Suprapubic skin (tissue), 4 donors: ENCODE measurements at places on chromosomes 7 and 10.

DNA sequence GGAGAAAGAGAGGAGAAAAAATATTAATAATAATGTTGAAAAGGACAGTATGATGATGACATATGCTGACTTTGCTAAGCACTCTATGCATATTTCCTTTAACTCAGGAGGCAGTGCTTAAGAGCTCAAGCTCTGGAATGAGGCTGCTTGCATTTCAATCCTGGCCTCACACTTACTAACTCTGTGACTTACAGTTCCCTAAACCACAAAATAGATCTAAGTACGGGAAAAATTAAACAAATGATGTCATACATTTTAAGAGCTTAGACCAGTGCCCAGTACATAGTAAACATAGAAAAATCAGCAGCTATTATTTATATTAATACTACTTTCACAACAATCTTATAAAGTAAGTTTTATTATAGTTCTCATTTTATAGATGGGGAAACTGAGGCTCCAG is 61.3 kb downstream of the GFRA1 start:
- DNase-seq = no peak

DNA sequence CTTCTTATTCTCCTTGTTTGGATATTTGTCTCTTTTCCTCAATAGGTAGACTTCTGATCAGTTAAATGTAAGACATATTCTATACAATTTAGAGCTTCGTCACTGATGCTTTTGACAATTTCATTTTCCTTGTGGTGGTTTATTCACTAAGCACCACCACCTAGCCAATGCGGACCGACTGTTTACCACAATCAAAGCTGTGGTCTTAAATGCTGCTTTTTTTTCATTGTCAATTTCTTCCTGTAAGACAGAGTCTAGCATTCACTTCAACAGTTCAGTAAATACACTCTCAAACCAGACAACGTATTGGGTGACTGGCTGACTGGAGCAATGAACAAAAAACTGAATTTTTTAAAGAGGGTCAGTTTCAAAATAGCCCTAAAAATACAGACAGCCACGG is 239.0 kb downstream of the DNAJB6 start:
- DNase-seq = no peak

GRCh38 chr7:156152390-156152789 is 340.1 kb upstream of the SHH start:
- no peak for DNase-seq

GRCh38 chr10:76632767-76633051 is 1004.9 kb downstream of the KCNMA1 start:
- no peak for DNase-seq

- no peak for DNase-seq
Observed at GRCh38 chr7:93920496-93921182, 896 bp upstream of the GNG11 start.

DNA sequence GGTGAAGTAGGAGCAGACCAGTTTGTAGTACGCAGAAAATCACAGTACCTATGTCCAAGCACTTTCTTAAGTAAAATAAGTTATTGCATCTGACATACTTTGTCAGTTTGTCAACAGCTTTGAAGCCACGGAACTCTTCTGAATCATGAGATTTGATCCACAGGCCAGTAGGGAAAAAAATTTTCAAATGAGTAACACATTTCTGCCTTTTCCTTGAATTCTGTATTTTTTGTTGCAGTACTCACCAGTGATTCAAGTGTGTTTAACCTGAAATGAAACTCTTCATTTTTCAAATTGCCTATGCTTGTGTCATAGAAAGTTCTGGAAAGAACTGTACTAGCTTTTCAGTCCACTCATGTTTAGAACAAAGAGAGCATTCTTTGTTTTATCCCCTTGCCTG is 337.7 kb downstream of the GATA3 start:
- DNase-seq = no peak

DNA sequence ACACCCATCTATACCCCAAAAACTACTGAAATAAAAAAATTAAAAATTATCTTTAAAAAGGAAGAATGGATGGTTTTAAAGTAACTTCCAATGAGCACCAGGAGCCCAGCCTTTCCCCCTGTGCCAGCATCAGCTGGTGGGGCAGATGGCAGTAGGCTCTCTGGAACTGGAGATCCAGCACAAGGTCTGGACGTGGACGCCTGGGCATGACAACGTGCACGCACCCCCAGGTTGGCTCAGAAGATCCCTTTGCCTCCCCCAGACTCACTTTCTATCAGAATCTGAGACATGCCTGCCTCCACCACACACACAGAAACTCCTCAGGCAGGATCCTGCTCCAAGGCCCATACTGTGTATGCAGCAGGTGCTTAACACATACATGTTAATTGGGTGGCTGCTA is 35.8 kb downstream of the TCERG1L start:
- no peak for DNase-seq

GRCh38 chr7:116999311-116999710 is 46.0 kb downstream of the ST7 start:
- DNase-seq = no peak

DNA sequence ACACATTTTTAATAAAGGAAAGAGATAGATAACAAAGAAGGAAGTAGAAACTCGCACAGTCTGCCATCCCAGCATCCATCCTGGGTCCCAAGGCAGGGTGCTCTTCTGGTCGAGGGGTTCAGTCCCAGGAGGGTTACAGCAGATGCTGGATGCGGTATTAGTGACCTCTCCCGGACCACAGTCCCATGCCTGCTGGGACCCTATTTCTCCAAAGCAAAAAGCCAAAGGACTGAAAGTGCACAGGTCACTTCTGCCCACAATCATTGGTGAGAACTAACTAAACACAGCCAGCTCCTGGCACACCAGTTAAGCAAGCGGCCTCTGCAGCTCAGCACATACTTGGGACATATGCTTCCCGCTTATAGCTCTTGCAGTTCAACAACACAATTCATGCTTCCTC is 96.1 kb upstream of the HABP2 start:
- no peak for DNase-seq

DNA sequence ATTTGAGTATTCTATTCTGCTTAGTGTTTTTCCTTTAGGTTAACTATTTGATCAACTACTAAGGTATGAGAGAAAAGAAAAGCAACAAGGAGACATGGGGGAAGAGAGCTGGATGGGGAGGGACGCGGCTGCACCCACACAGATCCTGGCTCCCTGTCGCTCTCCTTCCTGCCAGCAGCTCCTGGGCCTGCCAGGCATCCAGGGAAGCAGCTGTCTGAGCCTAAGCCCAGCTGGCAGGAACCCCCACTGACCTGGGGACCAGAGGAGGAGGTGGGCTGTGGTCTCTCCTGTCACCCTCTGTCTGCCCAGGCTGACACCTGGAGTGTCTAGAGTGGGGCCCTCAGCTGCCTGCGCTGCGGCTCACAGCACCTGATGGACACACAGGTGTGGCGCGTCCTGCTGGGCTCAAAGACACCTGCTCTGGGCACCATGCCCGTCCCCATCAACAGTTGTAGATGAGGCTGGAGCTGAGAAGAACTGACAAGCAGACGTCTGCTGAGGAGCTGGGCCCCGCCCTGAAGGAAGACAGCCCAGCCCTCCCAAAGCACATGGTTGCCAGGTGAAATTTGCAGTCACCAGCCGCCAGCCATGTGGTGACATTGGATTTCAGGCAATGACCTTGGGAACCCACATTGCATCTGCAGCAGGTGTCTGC is 207.9 kb downstream of the PLXNA4 start:
- DNase-seq = no peak

- DNase-seq = no peak
Observed at GRCh38 chr7:25615003-25615402, 386.7 kb upstream of the NPVF start.

DNA sequence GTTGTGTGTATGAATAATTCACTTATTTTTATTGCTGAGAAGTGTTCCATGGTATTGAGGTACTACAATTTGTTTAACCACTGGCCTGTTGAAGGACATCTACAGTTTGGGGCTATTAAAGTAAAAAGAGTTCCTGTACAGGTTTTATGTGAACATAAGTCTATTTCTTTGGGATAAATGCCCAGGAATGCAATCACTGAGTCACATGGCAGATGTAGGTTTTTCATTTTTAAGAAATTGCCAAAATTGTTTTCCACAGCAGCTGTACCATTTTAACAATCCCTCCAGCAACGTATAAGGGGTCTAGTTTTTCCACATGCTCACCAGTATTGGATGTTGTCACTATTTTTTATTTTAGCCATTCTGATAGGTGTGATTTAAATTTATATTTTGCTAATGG is 243.9 kb downstream of the TNS3 start:
- DNase-seq = no peak

DNA sequence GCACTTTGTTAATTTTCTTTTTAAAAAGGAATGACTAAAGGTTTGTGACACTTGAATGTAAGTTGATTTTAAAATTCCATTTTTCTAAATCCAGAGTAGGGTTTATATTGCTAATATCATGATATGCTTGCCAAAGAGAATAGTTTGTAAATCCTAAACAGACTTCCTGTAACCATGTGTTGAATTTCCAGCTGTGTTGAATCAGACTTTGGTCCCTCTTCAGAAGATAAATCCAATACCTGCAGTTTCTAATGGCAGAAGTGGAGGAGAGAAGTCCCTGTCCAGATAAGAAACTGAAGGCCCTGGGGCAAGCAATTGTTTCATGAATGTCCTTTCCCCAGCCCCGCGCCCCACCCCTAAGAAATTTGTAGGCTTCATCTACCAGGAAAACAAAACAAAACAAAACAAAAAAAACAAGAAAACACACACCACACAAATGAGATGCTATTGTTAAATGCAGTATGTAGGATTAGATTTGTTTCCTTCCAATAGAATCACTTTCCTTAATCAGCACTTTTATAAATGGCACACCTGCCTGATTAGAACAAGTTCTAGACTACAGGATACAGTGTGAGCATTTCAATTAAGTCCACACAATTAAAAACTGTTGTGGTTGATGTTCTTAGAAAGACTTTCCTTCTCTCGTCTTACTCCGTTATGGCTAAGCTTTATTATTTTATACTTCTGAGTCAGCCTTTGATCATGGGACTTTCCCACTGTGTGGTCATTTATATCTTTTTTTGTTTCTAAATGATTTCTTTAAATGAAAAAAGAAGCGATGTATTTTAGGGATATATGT is 122.8 kb downstream of the KAT6B start:
- no peak for DNase-seq

DNA sequence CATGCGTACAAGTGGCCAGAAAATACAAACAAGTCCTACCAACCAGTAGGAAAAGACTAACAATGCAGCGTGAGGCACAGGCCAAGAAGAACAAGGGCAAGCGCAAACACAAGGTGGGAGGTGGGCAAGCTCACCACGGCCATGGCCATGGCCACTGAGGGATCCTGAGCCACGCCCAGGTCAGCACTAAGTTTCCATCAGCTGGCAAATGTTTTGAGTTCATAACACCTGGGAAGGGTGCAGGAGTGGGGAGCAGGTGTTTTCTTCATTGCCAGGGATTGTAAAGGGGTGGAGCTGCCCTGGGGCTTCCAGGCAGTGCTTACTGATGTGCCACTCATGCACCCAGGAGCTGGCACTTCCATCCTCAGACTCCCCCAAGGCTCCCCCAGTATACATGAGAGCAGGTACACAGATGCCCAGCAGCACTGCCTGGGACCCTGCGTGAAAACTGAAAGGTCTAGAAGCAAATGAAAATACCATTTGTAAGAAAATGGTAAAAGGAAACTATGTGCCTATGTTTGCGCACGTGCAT is 139.2 kb upstream of the RET start:
- peak; percentile 53 for DNase-seq

DNA sequence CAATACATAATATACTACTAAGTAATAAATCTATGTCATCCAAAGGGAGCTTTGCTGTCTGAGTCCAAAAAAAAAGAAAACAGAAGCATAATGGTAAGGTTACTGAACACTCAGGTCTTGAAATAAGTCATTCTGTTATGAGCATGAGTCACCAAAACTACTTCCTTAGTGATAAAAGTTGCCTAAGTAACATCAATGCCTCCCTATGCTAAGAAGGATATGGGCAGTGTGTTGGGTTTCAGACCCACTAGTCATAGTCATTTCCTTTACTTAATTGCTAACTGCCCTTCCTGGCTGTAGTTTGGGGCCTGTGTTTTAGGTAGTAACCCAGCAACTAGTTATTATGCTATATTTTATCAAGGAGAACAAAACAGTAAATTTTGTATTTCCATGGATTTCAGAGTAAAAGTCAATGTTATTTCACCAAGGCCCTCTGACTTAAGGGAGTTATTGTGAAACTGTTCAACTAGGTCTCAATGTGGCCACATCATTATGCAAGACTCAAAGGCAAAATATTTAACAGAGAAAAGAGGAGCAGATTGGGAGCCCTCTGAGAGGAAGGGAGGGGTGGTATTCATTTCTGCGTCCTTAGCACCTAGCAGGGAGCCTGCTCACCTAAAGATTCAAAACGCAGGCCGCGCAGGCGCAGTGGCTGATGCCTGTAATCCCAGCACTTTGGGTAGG is 11.7 kb upstream of the VIM start:
- DNase-seq = no peak

DNA sequence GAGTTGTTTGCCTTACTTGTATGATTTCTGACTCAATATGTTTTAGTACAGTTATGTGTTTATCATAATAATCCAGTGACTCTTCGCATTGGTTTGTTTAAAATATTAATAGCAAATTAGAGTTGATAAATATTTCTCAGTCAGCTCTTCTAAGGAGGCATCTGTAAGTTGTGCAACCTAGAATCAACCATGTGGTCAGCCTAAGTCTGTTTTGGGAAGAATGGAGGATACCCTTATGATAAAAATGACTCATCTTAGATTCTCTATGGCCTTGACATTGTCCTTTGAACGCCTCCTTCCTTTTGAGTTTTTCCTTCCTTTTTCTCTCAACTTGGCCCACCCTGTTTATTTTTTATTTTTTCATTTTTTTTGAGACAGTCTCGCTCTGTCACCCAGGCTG is 18.8 kb downstream of the DNAJC9 start:
- no peak for DNase-seq

GRCh38 chr10:94224656-94225055 is 138.1 kb downstream of the NOC3L start:
- no peak for DNase-seq

GRCh38 chr10:15300697-15301096 is 70.4 kb downstream of the FAM171A1 start:
- no peak for DNase-seq

DNA sequence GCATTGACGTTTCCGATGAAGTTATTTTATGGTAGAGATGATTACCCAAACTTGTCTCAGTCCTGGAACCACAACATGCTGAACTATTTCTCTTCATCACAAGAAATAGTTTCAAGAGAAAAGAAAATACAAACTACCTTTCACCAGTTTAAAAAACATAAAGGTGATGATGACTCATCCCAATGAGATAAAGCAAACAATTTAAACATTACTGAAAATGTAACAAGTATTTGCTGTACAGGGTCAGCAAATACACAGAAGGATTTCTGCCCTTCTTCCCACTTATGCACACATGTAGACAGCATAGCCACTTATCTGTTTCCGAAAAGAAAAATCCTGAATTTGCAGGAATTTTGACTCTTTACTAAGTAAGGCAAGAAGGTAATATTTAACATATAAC is 50.8 kb downstream of the RHOBTB1 start:
- DNase-seq = no peak

GRCh38 chr10:43923328-43923727 is 274.6 kb upstream of the ZNF32 start:
- no peak for DNase-seq
